SK-N-SH (cell line): ENCODE measurements at places on chromosomes 12 and 14. TPM values are rescaled to one million over a fixed set of nuclear protein-coding genes. Genes with fewer than 3 reads are reported as not detected.

GRCh38 chr12:100801320-100801719, 6.7 kb downstream of the ANO4 start:
- DNase-seq = no peak
- H3K27ac ChIP-seq = peak overlapping the region; percentile 46; the same call in 1 of the 2 replicates
- no peaks in the 10 kb centered on the region for H3K36me3 ChIP-seq
- no peaks in the 10 kb centered on the region for H3K27me3 ChIP-seq
- no peak overlapping the region for H3K4me3 ChIP-seq

- no peak for DNase-seq
- no peaks in the 10 kb centered on the region for H3K36me3 ChIP-seq
- peaks cover 8% of the 10 kb centered on the region for H3K4me1 ChIP-seq
- no peak overlapping the region for H3K27ac ChIP-seq
- no peaks in the 10 kb centered on the region for H3K27me3 ChIP-seq
- no peak overlapping the region for H3K4me3 ChIP-seq
Observed at GRCh38 chr14:80940146-80940545, 1.4 kb downstream of the CEP128 start.

DNA sequence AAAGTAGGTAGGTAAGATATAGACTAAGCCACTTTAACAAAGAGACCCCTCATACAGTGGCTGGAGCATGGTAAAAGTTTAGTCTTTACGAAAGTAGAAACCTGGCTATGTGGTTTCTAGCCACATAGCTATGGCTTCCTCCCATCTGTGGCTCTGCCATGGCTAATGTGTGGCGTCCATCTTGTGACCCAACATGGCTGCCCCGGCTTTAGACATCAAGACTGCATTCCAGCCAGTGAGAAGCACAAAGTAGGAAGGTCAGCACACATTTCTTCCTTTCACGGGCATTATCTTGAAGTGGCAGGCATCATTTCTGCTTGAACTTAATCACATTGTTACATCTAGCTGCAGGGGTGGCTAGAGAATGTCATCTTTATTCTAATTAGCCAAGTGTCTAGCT, 148.3 kb downstream of the TBX5 start:
- no peaks in the 10 kb centered on the region for H3K36me3 ChIP-seq
- DNase-seq = no peak
- no peak overlapping the region for H3K27ac ChIP-seq
- H3K27me3 ChIP-seq = no peaks in the 10 kb centered on the region
- H3K4me1 ChIP-seq = no peaks in the 10 kb centered on the region
- no peak overlapping the region for H3K4me3 ChIP-seq

DNA sequence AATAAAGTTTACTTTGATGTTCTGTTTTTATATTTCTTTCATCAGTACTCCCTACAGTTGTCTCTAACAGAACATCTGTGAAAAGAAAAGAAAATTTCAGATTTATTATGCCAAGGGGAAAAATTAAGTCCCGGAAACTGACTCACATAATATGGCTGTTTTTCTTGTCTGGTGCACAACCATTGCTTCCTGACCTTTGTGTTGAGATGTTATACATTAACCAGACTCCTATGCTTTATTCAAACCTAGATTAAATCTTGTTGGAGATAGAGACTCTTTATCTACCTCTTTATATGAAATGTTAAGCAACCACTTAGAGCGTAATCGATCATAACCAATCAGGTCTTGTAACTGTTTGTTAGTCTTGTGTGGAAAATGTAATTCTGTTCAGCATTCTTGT, 37.6 kb upstream of the BICD1 start:
- H3K4me3 ChIP-seq = no peak overlapping the region
- peaks cover 5% of the 10 kb centered on the region for H3K4me1 ChIP-seq
- no peaks in the 10 kb centered on the region for H3K27me3 ChIP-seq
- H3K36me3 ChIP-seq = no peaks in the 10 kb centered on the region
- peak overlapping the region; percentile 74 for H3K27ac ChIP-seq

GRCh38 chr12:65699251-65699650, 125.0 kb upstream of the HMGA2 start:
- H3K36me3 ChIP-seq = no peaks in the 10 kb centered on the region
- no peak overlapping the region for H3K4me3 ChIP-seq
- peak overlapping the region; percentile 24; the same call in 1 of the 2 replicates for H3K27ac ChIP-seq
- peaks cover 16% of the 10 kb centered on the region for H3K4me1 ChIP-seq
- DNase-seq = no peak

- H3K4me1 ChIP-seq = peaks cover 13% of the 10 kb centered on the region; the same call in 1 of the 2 replicates
- H3K27me3 ChIP-seq = no peaks in the 10 kb centered on the region
- DNase-seq = no peak
- H3K4me3 ChIP-seq = no peak overlapping the region
- H3K27ac ChIP-seq = no peak overlapping the region
- no peaks in the 10 kb centered on the region for H3K36me3 ChIP-seq
Observed at GRCh38 chr12:117042171-117042842, 56.9 kb downstream of the TESC start.

DNA sequence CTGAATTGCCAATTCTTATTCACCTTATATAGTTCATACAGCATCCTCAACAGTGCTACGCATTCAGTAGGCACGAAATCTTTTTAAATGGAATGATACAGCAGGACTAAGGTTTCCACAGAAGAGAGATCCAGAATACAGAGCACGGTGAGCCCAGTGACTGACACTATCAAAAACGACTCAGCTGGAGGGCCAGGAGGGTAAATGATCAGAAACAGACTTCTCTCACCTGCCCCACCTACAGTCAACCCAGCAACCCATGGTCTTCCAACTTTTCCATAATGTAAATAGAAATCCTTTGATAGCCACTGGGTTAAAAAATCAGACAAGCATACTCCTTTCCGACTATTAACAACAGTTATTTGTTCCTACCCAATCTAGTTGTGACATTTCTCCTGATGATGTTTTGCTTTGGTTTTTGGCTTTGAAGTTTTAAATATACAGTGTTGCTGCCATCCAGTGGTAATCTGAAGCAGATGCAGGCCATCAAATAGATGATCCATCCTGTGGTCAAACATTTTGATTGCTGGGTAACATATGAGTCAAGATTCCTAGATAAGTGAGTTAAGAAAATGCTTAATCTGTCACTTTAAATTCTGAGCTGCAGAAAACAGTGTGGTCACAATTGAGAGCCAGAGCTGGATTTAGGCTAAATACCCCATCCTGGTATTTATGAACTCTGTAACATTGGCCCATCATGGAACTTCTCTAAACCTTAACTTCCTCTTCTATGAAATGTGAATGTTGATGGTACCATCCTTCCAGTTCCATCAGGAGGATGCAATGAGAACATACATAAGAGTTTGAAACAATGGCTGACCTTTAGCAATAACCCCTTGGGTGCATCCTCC, 42.0 kb downstream of the GPHB5 start:
- peak; percentile 48 for DNase-seq
- H3K36me3 ChIP-seq = no peaks in the 10 kb centered on the region
- H3K4me1 ChIP-seq = peaks cover 3% of the 10 kb centered on the region; the same call in 1 of the 2 replicates
- no peak overlapping the region for H3K4me3 ChIP-seq
- H3K27ac ChIP-seq = no peak overlapping the region
- no peaks in the 10 kb centered on the region for H3K27me3 ChIP-seq

GRCh38 chr14:57846596-57846995, 19.3 kb downstream of the SLC35F4 start:
- H3K36me3 ChIP-seq = no peaks in the 10 kb centered on the region
- no peak overlapping the region for H3K27ac ChIP-seq
- DNase-seq = no peak
- H3K4me1 ChIP-seq = no peaks in the 10 kb centered on the region
- no peak overlapping the region for H3K4me3 ChIP-seq
- no peaks in the 10 kb centered on the region; the same call in 1 of the 2 replicates for H3K27me3 ChIP-seq

- H3K36me3 ChIP-seq = no peaks in the 10 kb centered on the region
- H3K4me3 ChIP-seq = no peak overlapping the region
- DNase-seq = no peak
- no peaks in the 10 kb centered on the region for H3K4me1 ChIP-seq
- H3K27ac ChIP-seq = no peak overlapping the region
Observed at GRCh38 chr14:43406931-43407330, 1100.2 kb downstream of the FSCB start.

DNA sequence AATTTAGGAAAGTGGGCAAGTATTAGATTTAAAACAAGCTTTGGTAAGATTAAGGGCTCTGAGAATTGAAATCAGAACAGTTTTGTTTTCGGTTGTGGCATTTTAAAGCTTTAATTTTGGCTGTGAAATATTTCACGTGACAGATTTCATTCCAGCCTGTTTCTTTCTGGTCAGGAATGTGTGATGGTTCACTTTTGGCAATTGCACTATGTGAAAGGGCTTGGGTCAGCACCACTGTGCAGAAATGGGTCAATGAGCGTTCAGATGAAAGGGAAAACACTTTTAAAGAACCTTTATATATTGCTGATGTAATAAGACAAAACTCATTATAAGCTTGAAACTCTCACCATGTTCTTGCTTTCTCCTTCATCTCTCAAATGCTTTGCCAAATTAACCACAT, 17.1 kb downstream of the NUBPL start:
- H3K27ac ChIP-seq = no peak overlapping the region
- H3K4me1 ChIP-seq = 0 out of 2 replicates have a peak, but pooled peaks cover 4% of the 10 kb centered on the region
- DNase-seq = no peak
- no peaks in the 10 kb centered on the region for H3K36me3 ChIP-seq
- H3K27me3 ChIP-seq = no peaks in the 10 kb centered on the region

DNA sequence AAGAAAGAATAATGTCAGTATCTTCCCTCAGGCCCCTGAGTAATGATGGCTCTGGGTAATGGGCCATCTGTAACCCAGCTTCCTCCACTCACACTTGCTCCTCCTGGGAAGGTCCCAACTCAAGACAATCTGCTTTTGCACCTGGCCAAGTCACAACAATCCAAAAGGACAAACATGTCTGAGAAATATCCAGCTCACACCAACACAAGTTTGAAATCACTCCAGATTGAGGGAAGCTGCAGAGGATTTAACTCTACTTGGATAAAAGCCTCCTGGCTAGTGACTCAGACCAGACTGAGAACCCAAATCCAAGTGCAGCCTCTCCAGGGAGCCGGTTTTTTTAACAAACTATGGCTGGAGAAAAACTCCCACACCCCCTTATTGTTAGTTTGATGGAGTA, 34.2 kb downstream of the RTRAF start:
- no peaks in the 10 kb centered on the region; the same call in 1 of the 2 replicates for H3K4me1 ChIP-seq
- H3K27ac ChIP-seq = peak overlapping the region; percentile 94
- no peak overlapping the region for H3K4me3 ChIP-seq
- no peaks in the 10 kb centered on the region for H3K36me3 ChIP-seq
- H3K27me3 ChIP-seq = no peaks in the 10 kb centered on the region
- DNase-seq = no peak

GRCh38 chr12:5071496-5071895, 27.8 kb downstream of the KCNA5 start:
- H3K27me3 ChIP-seq = peaks cover 92% of the 10 kb centered on the region
- H3K4me1 ChIP-seq = no peaks in the 10 kb centered on the region
- no peaks in the 10 kb centered on the region for H3K36me3 ChIP-seq
- no peak overlapping the region for H3K4me3 ChIP-seq
- H3K27ac ChIP-seq = no peak overlapping the region

- H3K27ac ChIP-seq = no peak overlapping the region
- no peaks in the 10 kb centered on the region for H3K36me3 ChIP-seq
- no peak for DNase-seq
- H3K4me3 ChIP-seq = no peak overlapping the region
- H3K4me1 ChIP-seq = no peaks in the 10 kb centered on the region; the same call in 1 of the 2 replicates
Observed at GRCh38 chr14:76412501-76412900, 36.6 kb downstream of the ESRRB start.

GRCh38 chr12:53974084-53975063, at the start of gene HOTAIR:
Gene HOTAIR (minus strand): TSS chr12:53974954.
- H3K4me1 ChIP-seq = no peaks in the 10 kb centered on the region; the same call in 1 of the 2 replicates
- H3K27ac ChIP-seq = no peak within 1 kb of the TSS
- H3K36me3 ChIP-seq = no peaks in the 10 kb centered on the region
- peaks cover 98% of the 10 kb centered on the region for H3K27me3 ChIP-seq
- peak; percentile 63 for DNase-seq
- H3K4me3 ChIP-seq = no peak within 1 kb of the TSS

DNA sequence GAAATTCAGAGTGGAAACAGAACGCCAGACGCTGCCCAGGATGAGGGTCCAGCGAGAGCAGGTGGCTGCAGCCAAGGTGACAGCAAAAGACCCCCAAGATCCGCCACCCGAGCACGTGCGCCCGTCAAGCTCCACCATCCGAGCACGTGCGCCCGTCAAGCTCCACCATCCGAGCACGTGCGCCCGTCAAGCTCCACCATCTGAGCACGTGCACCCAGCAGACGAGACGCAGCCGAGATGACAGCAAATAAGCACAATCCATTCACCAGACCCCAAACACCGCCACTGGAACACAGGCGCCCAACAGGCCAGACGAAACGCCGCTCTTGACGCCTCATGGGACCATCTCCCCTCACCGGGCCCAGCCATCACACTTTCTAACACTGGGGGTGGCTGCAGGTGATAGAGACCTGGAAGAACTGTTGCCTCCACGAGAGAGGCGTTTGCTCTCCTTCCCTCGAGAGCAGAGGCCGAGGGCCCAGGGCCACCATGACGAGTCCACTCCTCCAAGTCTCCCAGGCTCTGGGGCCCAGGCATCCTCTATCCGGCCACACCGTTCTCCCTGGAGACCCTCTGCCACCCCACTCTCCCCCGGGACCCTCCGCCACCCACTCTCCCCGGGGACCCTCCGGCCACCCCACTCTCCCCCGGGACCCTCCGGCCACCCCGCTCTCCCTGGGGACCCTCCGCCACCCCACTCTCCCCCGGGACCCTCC, 62.1 kb upstream of the GALNT9 start:
- H3K27me3 ChIP-seq = peaks cover 55% of the 10 kb centered on the region
- no peak overlapping the region for H3K4me3 ChIP-seq
- H3K27ac ChIP-seq = no peak overlapping the region
- DNase-seq = no peak
- H3K4me1 ChIP-seq = no peaks in the 10 kb centered on the region

DNA sequence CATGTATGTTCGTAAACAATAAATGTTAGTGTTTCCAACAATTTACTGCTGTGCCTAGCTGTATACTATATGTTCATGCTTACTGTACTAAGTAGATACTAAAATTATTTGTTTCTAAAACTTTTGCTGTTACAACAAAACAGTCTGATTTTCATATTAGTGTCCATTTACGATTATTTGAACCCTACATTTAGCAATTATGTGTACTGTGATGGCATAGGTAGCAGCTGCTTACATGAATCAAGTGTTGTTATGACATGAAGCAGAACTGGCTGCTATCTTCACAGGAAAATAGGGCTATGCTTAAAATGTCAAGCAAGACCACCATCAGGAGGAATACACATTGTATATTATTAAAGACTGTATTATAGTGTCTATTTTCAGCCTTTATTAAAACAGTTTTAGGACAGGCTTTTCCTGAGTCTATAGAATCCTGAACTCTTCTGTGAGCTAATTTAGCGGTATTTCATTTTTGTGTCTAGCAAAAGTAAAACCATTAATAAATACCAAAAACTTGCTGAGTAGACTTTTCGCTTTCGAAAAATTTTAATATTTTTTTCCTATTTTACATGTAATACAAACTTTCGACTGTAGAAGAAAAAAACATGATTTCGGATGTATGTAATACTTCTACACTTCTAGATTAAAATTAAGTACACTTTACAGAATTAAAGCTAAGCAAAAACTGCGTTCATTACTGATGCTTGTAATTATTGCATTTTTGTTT, 1.1 kb upstream of the WDR89 start:
- peak overlapping the region; percentile 93; the same call in 1 of the 2 replicates for H3K27ac ChIP-seq
- H3K27me3 ChIP-seq = no peaks in the 10 kb centered on the region
- H3K4me3 ChIP-seq = peak overlapping the region; percentile 70
- no peak for DNase-seq

Gene PLD4
- 0.02 TPM in 2 replicates for polyA plus RNA-seq

Gene AQP2
- polyA plus RNA-seq = not detected in 2 replicates

Gene TOMM20L
- polyA plus RNA-seq = not detected in 2 replicates

Gene TEAD4
- polyA plus RNA-seq = 21.1 and 27.1 TPM in 2 replicates

Gene UTP20
- 5.7 and 7.3 TPM in 2 replicates for polyA plus RNA-seq

Gene SERPINA3
- polyA plus RNA-seq = 0.25 and 0.45 TPM in 2 replicates

Gene ERBB3
- 1.4 and 1.5 TPM in 2 replicates for polyA plus RNA-seq

Gene IAPP
- 0.42 TPM in 1 of 2 replicates, not detected in the other for polyA plus RNA-seq
